SK-N-DZ (cell line): ENCODE measurements at places on chromosomes 3 and 15.

GRCh38 chr3:50599716-50600118 is 11.9 kb downstream of the CISH start:
- no peak for DNase-seq

DNA sequence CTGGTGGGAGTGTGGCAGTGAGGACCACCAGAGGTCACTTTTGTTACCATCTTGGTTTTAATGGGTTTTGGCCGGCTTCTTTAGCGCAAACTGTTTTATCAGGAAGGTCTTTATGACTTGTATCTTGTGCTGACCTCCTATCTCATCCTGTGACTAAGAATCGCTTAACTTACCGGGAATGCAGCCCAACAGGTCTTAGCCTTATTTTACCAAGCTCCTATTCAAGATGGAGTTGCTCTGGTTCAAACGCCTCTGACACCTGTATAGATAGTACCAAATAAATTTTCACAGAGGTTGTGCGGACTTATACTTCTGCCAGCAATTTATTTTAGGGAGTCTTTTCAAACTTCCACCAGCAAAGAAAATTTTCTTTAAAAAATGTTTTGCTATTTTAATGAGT is 13.6 kb upstream of the SLCO3A1 start:
- DNase-seq = no peak

DNA sequence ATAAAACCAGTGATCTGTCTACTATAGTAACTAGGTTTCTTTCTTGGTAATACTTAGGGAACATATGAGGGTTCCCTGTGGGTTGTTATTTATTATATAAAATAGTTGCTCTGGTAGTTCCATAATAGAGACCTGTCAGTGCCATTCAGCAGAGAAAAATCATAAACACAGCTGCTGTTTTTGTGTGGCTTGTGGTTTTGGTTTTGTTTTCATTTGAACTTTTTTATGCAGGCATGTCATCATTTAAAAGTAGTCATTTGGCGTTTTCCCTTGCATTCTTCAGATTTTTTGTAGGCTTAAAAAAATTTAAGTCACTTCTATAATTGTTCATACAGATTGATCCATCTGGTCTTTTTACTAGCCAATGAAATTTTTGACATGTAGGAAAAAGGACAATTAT is 47.9 kb downstream of the PIK3CA start:
- DNase-seq = no peak

DNA sequence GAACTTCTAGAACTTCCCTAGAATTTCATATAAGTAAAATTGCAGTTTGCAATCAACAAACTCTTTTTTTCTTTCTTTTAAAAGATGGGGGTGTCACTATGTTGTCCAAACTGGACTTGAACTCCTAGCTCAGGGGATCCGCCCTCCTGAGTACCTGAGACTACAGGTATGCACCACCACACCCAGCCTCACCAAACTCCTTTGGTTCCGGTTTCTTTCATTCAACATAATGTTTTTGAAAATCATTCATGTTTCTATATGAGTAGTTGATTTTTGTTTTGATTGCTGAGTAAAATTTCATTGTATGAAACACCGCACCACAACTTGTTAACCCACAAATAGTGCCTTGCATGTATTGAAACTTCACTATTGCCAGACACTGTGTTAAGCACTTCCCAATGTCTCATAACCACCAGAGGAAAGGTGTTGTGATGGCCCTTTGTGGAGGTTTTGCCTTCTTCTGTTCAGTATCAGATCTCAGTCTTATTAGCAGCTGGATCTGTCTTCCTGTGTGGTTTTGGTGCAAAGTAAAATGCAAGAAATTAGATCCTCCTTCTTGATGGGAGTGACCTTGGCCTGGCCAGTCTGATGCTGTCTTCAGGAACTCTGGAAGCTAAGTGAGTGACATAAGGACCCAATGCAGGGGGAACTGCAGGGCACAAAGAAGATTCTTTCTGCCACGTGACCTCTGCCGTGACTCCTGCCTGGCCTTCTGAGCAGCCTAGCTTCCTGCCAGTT is 78.8 kb upstream of the UBE2E1 start:
- DNase-seq = no peak

- no peak for DNase-seq
These were observed 2.1 kb upstream of the PRR20G start for GRCh38 chr3:127289706-127290575.

DNA sequence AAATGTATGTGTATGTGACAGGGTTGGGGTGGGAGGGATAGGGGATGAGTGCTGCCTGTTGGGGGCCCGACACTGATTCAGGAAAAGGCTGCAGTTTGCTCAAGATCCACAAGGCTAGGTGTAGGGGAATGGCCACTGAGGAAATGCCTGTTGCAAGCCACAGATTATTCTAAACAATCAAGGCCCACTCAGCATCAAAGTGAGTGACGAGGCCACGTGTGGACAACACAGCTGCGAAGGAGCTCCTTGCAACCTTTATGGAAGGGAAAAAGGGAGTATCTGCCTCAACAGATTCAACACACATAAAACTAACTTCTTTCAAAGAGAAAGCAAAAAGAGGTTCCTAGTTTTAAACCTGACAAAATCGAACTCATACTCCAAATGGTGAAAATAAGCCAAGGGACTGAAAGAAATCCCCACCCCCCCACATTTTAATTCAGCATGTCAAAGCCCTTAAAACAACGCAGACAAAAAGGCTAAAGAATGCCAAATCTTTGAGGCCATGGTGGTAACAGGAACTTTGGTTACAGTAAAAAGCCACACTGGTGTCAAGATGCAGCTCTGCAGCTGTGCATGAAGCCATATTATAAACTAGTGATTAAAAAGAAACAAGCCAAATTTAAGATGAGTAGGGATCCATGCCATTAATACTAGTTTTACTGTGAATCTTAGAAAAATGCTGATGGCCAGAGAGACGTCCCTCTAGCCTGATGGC is 3.6 kb downstream of the POLG start:
- no peak for DNase-seq

GRCh38 chr3:6523043-6523442 is 337.9 kb upstream of the GRM7 start:
- DNase-seq = no peak
